T1000 (cell line): ENCODE measurements at places on chromosomes 13 and 19.

DNA sequence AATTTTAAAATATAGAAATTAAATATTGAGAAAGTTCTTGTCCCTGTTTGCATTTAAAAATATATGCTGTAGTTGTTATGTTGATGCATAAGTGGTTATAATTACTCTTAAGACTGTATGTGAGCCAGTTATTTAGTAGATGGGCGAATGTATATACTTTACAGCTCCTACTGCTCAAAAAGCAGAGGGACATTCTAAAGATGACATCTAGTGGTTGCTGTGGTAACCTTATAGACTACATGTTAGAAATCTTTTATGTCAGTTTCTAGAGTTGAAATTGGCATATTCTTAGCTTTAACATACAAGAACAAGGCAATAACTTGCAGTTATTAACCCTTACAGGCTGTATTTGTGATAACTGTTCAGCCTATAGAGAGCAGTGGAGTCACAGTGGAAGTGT is 160.5 kb downstream of the OLFM4 start:
- DNase-seq: no peak

GRCh38 chr13:110471833-110472162 is 89.7 kb downstream of the RAB20 start:
- no peak for DNase-seq

GRCh38 chr19:56294549-56294948 is 20.1 kb downstream of the ZSCAN5A start:
- DNase-seq: no peak

- DNase-seq: no peak
Measured at GRCh38 chr19:10001899-10002298, 8.4 kb downstream of the COL5A3 start.

GRCh38 chr19:16778796-16779411 is 50.3 kb upstream of the SIN3B start:
- peak; percentile 11 for DNase-seq

GRCh38 chr13:113351514-113352026 is 12.4 kb downstream of the GRTP1 start:
- no peak for DNase-seq

DNA sequence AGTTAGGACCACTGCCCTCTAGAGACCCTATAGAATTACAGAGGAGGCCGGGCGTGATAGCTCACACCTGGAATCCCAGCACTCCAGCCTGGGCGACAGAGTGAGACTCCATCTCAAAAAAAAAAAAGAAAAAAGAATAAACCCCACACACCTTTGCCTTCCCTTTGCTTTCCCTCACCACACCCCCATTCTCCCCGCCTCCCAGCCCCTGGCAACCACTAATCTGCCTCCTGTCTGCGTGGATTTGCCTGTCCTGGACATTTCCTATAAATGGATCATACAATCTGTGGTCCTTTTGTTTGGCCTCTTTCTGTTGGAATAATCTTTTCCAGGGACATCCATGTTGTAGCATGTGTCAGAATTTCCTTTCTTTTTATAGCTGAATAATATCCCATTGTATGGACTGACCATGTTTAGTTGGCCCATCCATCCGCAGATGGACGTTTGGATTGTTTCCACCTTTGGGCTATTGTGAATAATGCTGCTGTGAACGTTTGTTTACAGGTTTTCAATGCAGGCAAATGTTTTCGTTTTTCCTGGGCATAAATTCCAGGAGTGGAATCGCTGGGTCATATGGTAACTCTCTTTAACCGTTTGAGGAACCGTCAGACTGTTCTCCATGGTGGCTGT is 15.3 kb downstream of the NACC1 start:
- DNase-seq: no peak
